ENCODE measurements at places on chromosomes 6 and 20.

- no peak for DNase-seq
Observed at GRCh38 chr6:38713812-38714211, 1.3 kb upstream of the DNAH8 start.

GRCh38 chr20:62830821-62831220 is 14.0 kb downstream of the COL9A3 start:
- no peak for DNase-seq

- no peak for DNase-seq
Observed at GRCh38 chr6:82894653-82895259, 170.9 kb downstream of the UBE3D start.

DNA sequence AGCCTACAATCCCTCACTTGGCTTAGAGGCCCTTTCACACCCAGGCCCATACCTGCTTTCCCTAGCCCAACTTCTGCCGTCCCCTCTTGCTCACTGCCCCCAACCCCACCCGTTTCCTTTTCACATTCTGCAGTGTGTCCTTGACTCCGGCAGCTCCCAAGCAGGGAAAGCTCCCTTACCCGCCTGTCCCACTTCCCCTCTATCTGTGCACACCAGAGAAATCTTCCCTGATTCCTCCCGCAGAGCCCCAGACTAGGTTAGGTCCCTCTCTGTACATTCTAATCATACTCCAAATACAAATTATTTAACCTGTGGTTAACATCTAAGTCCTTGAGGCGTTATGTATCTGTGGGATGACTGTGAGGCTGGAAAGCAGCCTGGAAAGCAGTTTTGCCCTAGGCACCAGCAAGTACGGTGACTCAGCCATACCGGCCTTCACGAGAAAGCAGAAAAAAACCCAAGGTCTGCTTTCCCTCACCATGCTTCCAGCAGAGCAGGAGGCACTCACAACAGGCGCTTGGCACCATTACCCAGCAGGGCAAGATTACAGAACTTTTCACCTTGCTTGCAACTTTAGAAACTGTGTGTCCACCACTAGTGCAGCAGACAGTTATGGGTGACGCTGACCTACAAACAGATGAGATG is 22.3 kb downstream of the ELOVL5 start:
- no peak for DNase-seq

GRCh38 chr6:44678252-44678935 is 290.9 kb downstream of the CDC5L start:
- no peak for DNase-seq

DNA sequence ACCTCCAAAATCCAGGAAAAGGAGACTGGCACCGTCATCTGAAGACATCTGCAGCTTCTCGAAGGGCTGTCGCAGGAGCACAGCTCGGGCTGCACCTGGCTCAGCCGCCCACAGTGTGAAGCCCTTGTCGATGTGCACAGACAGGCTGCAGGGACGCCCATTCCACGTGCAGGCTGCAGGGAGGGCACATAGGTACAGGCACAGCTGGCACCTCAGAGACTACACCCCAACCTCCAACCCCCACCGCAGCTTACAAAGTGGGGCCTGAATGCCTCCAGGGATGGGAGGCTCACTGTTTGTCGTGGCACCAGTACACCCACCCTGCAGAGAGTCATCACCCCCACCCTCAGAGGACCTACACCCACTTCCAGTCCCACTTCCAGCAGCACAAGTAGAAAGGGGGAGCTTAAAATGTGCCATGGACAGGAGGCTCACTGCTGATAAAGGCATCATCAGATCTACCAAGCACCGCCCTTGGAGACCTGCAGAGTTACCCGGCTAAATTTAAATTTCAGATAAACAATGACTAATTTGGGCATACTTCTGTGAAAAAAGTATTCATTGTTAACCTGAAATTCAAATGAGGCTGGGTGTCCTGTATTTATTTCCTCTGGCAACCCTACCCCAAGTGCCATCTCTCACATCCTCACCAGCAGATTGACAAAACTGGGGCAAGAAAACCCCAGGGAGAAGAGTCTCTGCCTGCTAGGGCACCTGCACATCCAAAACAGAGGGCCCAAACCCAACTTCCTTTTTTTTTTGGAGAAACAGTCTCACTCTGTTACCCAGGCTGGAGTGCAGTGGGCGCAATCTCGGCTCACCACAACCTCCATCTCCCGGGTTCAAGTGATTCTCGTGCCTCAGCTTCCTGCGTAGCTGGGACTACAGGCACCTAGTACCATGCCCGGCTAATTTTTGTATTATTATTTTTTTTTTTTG is 7.7 kb upstream of the CDK5RAP1 start:
- no peak for DNase-seq

DNA sequence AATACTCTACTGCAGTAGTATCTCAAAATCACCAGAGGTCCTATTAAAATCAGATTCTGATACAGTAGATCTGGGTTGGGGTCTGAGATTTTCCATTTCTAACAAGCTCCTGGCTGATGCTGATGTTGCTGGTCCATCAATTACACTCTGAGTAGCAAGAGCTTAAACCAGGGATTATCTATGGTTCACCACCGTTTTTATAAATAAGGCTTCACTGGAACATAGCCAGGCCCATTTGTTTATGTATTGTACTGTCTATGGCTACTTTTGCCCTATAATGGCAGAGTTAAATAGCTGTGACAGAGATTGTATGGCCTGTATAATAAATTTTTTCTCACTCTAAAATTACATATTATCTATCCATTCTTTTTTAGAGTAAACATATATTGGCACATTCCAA is 53.0 kb downstream of the NUDT3 start:
- no peak for DNase-seq

DNA sequence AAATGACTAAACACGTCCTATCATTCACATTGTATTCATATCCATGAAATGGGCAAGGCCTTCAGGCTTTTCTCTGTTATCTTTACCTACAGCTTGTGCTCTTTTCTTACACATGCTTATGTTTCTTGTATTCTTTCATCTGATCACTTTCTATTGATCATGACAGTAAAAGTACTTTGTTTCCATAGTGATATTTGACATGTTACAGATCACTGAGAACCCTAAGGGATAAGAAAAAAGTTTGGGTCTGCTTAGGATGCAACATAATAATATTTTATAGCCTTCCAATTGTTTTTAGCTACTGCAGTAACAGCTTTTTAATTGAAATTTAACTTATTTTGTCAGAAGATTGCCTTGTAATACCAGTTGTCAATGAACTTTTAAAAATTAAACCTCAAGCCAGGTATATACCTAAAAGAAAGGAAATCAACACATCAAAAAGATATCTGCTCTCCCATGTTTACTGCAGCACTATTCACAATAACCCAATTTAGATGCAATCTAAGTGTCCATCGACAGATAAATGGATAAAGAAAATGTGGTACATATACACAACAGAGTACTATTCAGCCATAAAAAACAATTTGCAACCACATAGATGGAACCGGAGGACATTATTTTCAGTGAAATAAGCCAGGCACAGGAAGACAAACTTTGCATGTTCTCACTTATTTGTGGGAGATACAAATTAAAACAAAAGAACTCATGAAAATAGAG is 3.0 kb upstream of the SMIM8 start:
- DNase-seq: no peak

GRCh38 chr20:57383447-57384347 is 7.5 kb upstream of the RBM38 start:
- no peak for DNase-seq

- DNase-seq: no peak
Observed at GRCh38 chr20:5949943-5950270, 426 bp downstream of the TRMT6 start.

GRCh38 chr20:50561379-50562078 is 51.3 kb downstream of the PTPN1 start:
- DNase-seq: no peak

DNA sequence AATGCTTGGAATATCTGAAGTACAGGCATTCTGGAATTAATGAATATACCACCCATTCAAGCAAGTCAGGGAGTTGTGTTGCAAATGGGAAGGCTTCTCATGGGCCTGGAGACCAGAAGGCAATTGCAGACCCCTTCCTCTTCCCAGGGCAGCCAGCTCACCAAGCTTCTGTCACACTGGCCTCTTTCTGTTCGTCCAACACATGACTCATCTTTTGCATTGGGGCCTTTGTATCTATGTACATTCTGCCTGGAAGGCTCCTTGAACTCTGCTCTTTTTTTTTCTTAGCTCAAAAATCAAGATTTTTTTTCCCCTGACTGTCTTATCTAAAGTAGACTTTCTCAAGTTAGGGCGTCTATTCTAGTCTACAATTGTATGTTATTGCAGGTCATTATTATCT is 132.9 kb upstream of the MYLIP start:
- DNase-seq: no peak

DNA sequence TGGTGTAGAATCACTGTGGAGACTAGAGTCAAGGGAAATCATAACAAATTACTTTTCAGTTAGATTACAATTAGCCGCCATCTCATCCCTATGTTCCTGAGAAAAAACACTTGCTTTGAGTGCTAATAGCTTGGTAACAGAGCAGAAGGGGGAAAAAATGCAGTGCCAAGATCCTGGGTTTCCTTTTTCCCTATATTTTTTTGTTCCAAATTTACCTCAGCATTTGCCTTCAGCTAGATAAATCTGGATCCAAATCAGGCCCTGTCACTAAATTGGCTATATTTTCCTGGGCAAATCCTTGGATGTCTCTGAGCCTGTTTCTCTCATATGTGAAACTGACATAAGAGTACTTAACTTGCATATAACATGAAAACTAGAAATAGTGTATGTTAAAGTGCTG is 86.0 kb downstream of the TENT5A start:
- no peak for DNase-seq

- DNase-seq: peak; percentile 9
Observed at GRCh38 chr6:116412270-116412669, 41.5 kb downstream of the DSE start.

DNA sequence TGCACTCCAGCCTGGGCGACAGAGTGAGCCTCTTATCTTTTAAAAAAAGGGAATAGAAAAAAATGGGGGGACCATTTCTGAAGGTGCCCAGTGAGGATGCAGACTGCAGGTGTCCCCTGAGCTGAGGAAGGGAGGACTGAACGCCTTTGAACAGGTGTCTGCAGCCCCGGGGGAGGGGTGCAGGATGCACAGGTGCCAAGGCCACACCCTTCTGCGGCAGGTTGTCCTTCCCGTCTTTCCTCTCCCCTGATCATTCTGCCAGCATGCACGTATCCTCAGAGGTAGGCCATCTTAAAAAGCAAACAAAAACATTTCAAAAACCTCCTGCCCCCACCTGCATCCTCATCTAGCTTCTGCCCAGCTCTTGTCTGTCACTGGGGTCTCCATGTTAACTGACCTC is 101.3 kb downstream of the MTHFD1L start:
- no peak for DNase-seq

- no peak for DNase-seq
Observed at GRCh38 chr6:62367601-62368000, 81.6 kb upstream of the KHDRBS2 start.

- DNase-seq: no peak
Observed at GRCh38 chr6:80541181-80541580, 434.7 kb downstream of the BCKDHB start.

Measured in nephron progenitor cell (in vitro differentiated cells).